Activated gamma-delta T cell treated with anti-CD3 and anti-CD28 coated beads, Interleukin-2, amount 50 U/mL, for 16 hours (primary cell): ENCODE measurements at places on chromosomes 1 and 21.

- DNase-seq, result no peak
Measured at GRCh38 chr21:15343066-15343465, 278.3 kb upstream of the NRIP1 start.

DNA sequence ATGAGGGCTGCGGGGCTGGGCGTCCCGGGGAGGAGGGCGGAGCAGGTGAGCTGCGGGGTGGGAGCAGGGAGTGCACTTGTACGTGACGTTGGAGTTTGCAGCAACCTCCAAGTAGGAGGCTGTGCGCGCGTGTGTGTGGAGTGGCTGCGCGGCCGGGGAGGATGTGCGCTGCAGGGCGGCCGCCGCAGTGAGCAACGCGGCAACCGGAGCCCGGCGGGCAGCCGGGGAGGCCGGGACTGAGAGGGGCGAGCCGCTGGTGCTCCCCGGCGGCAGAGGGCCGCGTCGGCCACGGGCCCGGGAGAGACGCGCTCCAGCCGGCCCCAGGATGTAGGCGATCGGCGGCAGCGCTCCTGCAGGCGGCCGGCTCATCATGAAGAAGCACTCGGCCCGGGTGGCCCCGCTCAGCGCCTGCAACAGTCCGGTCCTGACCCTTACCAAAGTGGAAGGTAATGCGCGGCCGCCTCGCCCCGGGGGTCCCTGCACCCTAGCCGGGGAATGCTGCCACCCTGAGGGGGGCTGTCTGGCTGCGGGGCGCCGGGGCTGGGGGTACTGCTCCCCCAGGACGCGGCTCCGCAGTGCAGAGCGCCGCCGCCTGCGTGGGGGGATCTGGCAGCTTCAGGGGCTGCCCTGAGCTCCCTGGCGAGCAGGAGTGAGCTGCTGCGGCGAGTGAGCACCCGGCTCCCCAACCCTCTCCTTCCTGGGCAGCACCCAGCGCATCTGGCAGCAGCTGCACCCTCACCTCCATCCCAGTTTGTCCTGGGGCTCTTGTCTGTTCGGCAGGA, 158.9 kb upstream of the COA6 start:
- DNase-seq, result no peak

- DNase-seq, result no peak
Measured at GRCh38 chr1:181981821-181982220, 79.7 kb downstream of the ZNF648 start.

GRCh38 chr1:228798035-228798434, 62.8 kb downstream of the RHOU start:
- DNase-seq, result no peak

DNA sequence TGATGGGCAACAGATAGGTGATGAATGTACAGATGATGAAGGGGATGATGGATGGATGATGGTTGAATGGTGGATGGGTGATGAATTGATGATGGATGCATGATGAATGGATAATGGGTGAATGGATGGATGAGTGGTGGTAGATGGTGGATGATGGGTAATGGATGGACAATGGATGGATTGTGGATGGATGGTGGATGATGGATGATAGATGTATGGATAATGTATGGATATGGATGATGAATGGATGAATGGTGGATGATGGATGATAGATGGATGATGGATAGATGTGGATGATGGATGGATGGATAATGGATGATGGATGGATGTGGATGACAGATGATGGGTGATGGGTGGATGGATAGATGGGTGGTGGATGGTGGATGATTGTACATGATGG, 35.7 kb downstream of the WNT3A start:
- DNase-seq, result no peak

- no peak for DNase-seq
Measured at GRCh38 chr1:110480356-110481096, 29.6 kb downstream of the PROK1 start.

- no peak for DNase-seq
Measured at GRCh38 chr1:231139659-231140654, 21.9 kb upstream of the TRIM67 start.

GRCh38 chr1:53344921-53345838, 17.3 kb upstream of the LRP8 start:
- DNase-seq, result no peak

- no peak for DNase-seq
Measured at GRCh38 chr1:220748089-220748934, at the start of gene MTARC2. TSS of gene MTARC2 (plus strand) at chr1:220748322. CDS start at chr1:220748532, 210 bp downstream.

DNA sequence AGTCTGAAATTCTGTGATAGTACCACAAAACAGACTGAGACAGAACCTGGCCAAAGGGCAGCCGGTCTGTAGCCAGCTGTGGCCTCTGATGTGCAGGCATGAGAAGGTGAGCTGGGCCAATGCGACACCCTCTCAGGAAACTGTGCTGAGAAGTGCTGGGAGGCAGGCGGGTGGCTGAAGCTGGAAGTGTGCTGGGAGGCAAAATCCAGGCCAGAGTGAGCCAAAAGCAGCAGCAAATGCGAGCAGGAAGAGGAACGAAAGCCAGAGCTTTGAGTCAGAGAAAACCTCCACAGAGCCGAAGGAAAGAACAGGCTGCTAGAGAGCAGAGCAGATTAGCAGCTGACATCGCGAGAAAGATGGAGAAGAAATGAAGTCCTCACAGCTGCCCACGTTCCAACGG, 10.2 kb upstream of the ATP13A2 start:
- no peak for DNase-seq
